Left lung (tissue), 14 donors: ENCODE measurements at places on chromosomes 1 and 21. TPM values are rescaled to one million over a fixed set of nuclear protein-coding genes. Genes with fewer than 3 reads are reported as not detected.

DNA sequence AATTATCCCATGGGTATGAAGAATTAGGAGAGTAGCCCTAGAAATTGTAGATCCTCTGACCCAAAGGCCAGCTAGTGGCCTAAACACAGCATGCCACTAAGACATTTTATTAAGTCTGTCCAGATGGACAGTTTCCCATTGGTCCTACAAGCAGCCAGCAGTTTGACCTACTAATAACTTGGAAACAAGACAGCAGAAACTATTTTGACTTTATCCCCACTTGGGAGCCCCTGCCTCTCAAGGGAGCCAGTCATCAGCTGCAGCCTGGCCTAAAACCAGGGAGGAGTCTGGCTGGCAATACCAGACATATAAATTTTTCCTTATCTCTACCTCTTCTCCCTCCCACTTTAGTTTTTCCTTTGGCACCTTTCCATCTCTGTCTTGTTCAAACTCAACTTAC is 222.6 kb upstream of the KCTD3 start:
- DNase-seq = no peak

- no peak for DNase-seq
Measured at GRCh38 chr1:215749414-215749813, 182.3 kb downstream of the KCTD3 start.

- peak; percentile 12 for DNase-seq
Measured at GRCh38 chr1:53654216-53655210, 84.5 kb downstream of the GLIS1 start.

GRCh38 chr1:55682198-55682597 is 467.0 kb upstream of the USP24 start:
- no peak for DNase-seq

- peak; percentile 27 for DNase-seq
Measured at GRCh38 chr1:33455539-33456501, 16.6 kb upstream of the ZSCAN20 start.

DNA sequence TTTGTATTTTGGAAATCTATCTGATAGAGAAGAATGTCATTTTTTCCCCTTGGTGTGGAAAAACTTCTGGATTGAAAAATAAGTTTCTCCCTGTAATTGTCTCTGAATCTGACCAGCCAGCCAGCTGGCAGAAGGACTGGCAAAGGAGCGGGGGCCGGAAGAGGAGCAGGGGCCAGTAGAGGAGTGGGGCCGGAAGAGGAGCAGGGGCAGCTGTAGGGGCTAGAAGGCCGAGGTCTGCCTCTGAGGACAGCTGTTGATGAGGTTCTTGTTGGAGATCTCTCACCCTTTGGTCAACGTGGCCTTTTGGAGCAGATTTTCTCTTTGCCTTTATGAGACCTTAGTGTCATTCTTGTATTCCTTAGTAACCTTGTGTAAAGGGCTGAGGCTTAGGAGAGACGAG is 121.8 kb downstream of the GALNT2 start:
- no peak for DNase-seq

Gene SFN
- polyA plus RNA-seq = 0.65 TPM

Gene USP48
- polyA plus RNA-seq = 80.5 TPM

Gene LAX1
- polyA plus RNA-seq = 0.21 TPM

Gene WLS
- polyA plus RNA-seq = 145 TPM
